ENCODE measurements at places on chromosomes 13 and 19.
A peak's percentile ranks its signal among the peaks of the same experiment; 100 is the strongest.

- H3K27me3 ChIP-seq: no peaks in the 10 kb centered on the region
- no peak overlapping the region for H3K27ac ChIP-seq
- no peak overlapping the region for H3K4me3 ChIP-seq
- no peaks in the 10 kb centered on the region for H3K36me3 ChIP-seq
- no peak for DNase-seq
Measured at GRCh38 chr13:111623208-111623607, 302.8 kb downstream of the TEX29 start.

- no peak overlapping the region for H3K27ac ChIP-seq
- H3K4me3 ChIP-seq: no peak overlapping the region
- no peaks in the 10 kb centered on the region for H3K27me3 ChIP-seq
- DNase-seq: no peak
Measured at GRCh38 chr13:77530875-77531274, 4.6 kb upstream of the SCEL start.

DNA sequence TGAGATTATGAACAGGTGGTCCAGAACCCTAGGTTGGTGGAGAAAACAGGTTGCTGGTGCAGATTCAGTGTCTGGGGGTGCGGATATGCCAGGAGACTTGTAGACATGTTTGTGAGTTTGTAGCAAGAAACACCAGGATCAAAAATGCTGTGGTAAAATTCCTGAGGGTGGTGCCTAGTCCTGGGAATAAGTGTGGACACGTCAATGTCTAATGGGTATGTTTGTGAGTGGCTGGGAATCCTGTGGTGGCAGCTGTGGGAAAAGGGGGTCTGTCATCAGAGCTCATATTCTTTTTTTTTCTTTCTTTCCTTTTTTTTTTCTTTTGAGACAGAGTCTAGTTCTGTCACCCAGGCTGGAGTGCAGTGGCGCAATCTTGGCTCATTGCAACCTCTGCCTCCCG is 7.2 kb downstream of the ZNF708 start:
- H3K36me3 ChIP-seq: peaks cover 3% of the 10 kb centered on the region
- no peak overlapping the region for H3K27ac ChIP-seq
- no peak for DNase-seq
- no peaks in the 10 kb centered on the region for H3K27me3 ChIP-seq
- no peaks in the 10 kb centered on the region for H3K4me1 ChIP-seq

DNA sequence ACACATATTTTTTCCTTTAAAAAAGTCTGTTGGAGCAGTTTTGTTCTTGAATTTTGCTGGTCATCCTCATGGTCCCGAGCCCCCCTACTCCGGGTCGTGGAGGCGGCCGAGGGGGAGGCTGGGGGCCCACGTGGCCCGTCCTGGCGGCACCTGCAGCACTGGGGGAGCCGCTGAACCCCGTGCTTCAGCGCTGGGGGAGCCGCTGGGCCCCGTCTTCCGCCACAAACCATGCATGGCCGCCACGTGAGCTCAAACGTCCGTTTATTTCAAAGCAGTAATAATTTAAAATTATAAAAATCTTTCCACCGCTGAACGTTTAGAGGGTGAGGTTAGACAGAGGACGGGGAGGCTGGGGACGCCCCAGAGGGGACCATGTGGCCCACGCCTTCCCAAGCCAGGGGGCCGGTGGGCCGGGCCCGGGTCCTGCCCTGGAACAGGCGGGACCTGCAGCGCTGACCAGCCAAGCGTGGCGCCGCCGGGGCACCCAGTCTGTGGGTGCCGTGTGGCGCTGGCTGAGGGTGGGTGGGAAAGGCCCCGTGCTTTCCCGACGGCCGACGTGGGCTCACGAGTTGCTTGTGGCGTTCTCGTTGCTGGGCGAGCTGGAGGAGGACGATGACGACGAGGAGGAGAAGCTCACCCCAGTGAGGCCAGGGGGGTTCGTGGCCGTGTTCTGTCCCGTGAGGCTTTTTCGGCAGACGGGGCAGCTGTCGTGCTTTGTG is 8.0 kb downstream of the FGF22 start:
- no peak overlapping the region for H3K27ac ChIP-seq
- H3K36me3 ChIP-seq: peaks cover 64% of the 10 kb centered on the region
- no peaks in the 10 kb centered on the region for H3K27me3 ChIP-seq
- no peak for DNase-seq
- no peak overlapping the region for H3K4me3 ChIP-seq

GRCh38 chr19:33809960-33810359 is 13.3 kb downstream of the KCTD15 start:
- no peaks in the 10 kb centered on the region for H3K36me3 ChIP-seq
- no peak overlapping the region for H3K4me3 ChIP-seq
- H3K4me1 ChIP-seq: peaks cover 12% of the 10 kb centered on the region
- H3K27me3 ChIP-seq: no peaks in the 10 kb centered on the region
- no peak overlapping the region for H3K27ac ChIP-seq

GRCh38 chr19:33797802-33798671 is 1.4 kb downstream of the KCTD15 start:
- H3K4me1 ChIP-seq: peaks cover 14% of the 10 kb centered on the region
- DNase-seq: peak; percentile 10
- no peaks in the 10 kb centered on the region for H3K27me3 ChIP-seq
- H3K4me3 ChIP-seq: peak overlapping the region; percentile 70

DNA sequence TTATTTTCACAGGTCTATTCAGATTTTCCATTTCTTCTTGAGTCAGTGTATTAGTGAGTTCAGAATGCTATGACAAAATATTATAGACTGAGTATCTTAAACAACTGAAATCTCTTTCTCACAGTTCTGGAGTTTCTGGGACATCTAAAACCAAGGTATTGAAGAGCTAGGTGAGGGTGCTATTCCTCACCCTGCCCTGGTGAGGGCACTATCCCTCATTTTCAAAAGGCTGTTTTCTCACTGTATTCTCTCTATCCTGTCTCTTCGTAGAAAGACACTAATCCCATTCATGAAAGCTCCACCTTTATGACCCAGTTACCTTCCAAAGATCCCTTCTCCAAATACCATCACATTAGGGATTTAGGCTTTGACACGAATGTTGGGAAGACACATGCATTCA is 1617.1 kb downstream of the PCDH9 start:
- no peak for DNase-seq
- H3K4me1 ChIP-seq: no peaks in the 10 kb centered on the region
- no peak overlapping the region for H3K27ac ChIP-seq
- no peaks in the 10 kb centered on the region for H3K27me3 ChIP-seq
- H3K36me3 ChIP-seq: no peaks in the 10 kb centered on the region

GRCh38 chr13:84130495-84131114 is 248.3 kb upstream of the SLITRK1 start:
- no peaks in the 10 kb centered on the region for H3K27me3 ChIP-seq
- H3K4me1 ChIP-seq: no peaks in the 10 kb centered on the region
- no peaks in the 10 kb centered on the region for H3K36me3 ChIP-seq
- DNase-seq: no peak
- no peak overlapping the region for H3K27ac ChIP-seq

- no peak overlapping the region for H3K27ac ChIP-seq
- no peak overlapping the region for H3K4me3 ChIP-seq
- peaks cover 92% of the 10 kb centered on the region for H3K27me3 ChIP-seq
- peaks cover 28% of the 10 kb centered on the region for H3K4me1 ChIP-seq
- no peak for DNase-seq
Measured at GRCh38 chr13:99978799-99979452, 2.7 kb upstream of the ZIC2 start.

DNA sequence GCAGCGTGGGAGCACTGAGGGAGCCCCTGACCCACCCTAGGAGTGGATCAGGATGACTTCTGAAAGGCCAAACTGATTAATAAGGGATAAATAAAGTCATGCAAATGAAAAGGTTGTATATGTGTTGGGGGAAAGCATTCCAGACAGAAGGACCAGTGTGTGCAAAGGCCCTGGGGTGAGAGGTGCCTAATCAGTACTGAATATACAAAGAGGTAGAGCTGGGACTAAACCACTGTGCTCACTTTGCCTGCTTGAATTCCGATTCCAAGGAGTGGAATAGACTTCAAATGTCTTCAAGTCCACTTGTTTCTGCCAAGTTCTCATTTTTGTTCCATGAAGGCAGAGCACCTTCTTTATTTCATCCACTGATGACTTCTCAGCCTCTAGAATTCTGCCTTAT is 32.6 kb upstream of the ADGRE1 start:
- no peak for DNase-seq
- H3K4me1 ChIP-seq: no peaks in the 10 kb centered on the region
- H3K4me3 ChIP-seq: no peak overlapping the region
- peaks cover 61% of the 10 kb centered on the region for H3K36me3 ChIP-seq
- H3K27me3 ChIP-seq: no peaks in the 10 kb centered on the region

GRCh38 chr13:58949646-58950045 is 1214.1 kb downstream of the DIAPH3 start:
- DNase-seq: no peak
- H3K36me3 ChIP-seq: no peaks in the 10 kb centered on the region
- H3K27me3 ChIP-seq: no peaks in the 10 kb centered on the region
- H3K4me3 ChIP-seq: no peak overlapping the region
- no peaks in the 10 kb centered on the region for H3K4me1 ChIP-seq

GRCh38 chr13:40494513-40494912 is 171.9 kb downstream of the FOXO1 start:
- DNase-seq: no peak
- H3K36me3 ChIP-seq: no peaks in the 10 kb centered on the region
- H3K4me1 ChIP-seq: peaks cover 44% of the 10 kb centered on the region
- peak overlapping the region; percentile 5 for H3K4me3 ChIP-seq
- peak overlapping the region; percentile 34 for H3K27ac ChIP-seq

- DNase-seq: no peak
- H3K4me3 ChIP-seq: no peak overlapping the region
- H3K27ac ChIP-seq: no peak overlapping the region
- no peaks in the 10 kb centered on the region for H3K4me1 ChIP-seq
Measured at GRCh38 chr13:39418424-39418823, 184.6 kb downstream of the LHFPL6 start.

DNA sequence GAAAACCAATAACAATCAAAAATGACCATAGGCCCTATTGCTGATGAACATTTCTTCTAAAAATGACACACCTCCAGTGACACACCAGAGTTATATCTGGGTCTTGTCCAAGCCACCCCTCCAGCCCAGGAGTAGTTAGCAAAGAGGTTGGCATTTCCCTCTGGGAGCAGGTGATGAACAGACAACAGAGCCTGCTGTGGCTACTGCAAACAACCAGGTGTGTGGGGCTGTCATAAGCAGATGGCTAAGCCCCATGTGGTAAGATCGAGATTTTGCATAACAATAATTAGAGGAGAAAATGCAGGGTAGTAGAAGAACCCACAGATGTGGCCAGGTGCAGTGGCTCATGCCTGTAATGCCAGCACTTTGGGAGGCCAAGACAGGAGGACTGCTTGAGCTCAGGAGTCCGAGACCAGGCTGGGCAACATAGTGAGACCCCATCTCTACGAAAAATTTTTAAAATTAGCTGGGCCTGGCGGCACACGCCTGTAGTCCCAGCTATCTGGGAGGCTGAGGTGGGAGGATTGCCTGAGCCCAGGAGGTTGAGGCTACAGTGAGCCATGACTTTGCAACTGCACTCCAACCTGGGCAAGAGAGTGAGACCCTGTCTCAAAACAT is 5.0 kb downstream of the XRCC1 start:
- H3K4me3 ChIP-seq: no peak overlapping the region
- H3K4me1 ChIP-seq: peaks cover 9% of the 10 kb centered on the region
- H3K27me3 ChIP-seq: no peaks in the 10 kb centered on the region
- H3K36me3 ChIP-seq: no peaks in the 10 kb centered on the region
- no peak overlapping the region for H3K27ac ChIP-seq

- H3K27ac ChIP-seq: no peak overlapping the region
- H3K4me3 ChIP-seq: no peak overlapping the region
Measured at GRCh38 chr13:45733361-45733760, 31.2 kb downstream of the CBY2 start.

GRCh38 chr19:32232449-32232848 is 113.0 kb upstream of the ZNF507 start:
- DNase-seq: no peak
- no peaks in the 10 kb centered on the region for H3K27me3 ChIP-seq
- H3K36me3 ChIP-seq: no peaks in the 10 kb centered on the region
- no peak overlapping the region for H3K4me3 ChIP-seq

DNA sequence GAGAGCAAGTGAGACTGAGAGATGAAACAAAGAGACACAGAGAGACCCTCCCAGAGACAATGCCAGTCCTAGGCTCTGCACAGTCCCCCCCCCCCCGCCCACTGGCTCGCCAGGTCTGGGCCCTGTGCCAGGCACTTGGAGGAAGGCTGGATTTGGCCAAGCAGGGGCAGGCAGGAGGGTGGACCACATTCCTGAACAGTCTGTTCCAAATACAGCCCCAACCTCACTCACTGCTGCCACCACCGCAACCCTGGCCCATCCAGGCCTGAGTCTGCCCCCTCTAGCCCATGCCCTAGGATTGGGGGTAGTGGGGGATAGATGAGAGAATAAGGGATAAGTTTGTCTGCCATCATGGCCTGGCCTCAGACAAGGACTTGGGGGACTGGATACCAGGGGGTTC is 19.0 kb downstream of the CYP2F1 start:
- no peak overlapping the region for H3K27ac ChIP-seq
- peaks cover 4% of the 10 kb centered on the region for H3K4me1 ChIP-seq
- no peak overlapping the region for H3K4me3 ChIP-seq
- no peak for DNase-seq
- no peaks in the 10 kb centered on the region for H3K27me3 ChIP-seq

- no peaks in the 10 kb centered on the region for H3K36me3 ChIP-seq
- no peaks in the 10 kb centered on the region for H3K27me3 ChIP-seq
- H3K27ac ChIP-seq: no peak overlapping the region
- no peak for DNase-seq
- no peak overlapping the region for H3K4me3 ChIP-seq
Measured at GRCh38 chr13:58187881-58188280, 556.3 kb downstream of the PCDH17 start.

GRCh38 chr19:535017-535835 is 3.7 kb downstream of the CDC34 start:
- peaks cover 16% of the 10 kb centered on the region for H3K4me1 ChIP-seq
- DNase-seq: no peak
- peaks cover 40% of the 10 kb centered on the region for H3K36me3 ChIP-seq
- H3K27me3 ChIP-seq: no peaks in the 10 kb centered on the region
- H3K4me3 ChIP-seq: no peak overlapping the region
- H3K27ac ChIP-seq: no peak overlapping the region

- DNase-seq: no peak
- H3K27ac ChIP-seq: no peak overlapping the region
- no peaks in the 10 kb centered on the region for H3K36me3 ChIP-seq
- H3K4me3 ChIP-seq: no peak overlapping the region
- H3K27me3 ChIP-seq: no peaks in the 10 kb centered on the region
Measured at GRCh38 chr13:111640006-111640405, 319.6 kb downstream of the TEX29 start.

DNA sequence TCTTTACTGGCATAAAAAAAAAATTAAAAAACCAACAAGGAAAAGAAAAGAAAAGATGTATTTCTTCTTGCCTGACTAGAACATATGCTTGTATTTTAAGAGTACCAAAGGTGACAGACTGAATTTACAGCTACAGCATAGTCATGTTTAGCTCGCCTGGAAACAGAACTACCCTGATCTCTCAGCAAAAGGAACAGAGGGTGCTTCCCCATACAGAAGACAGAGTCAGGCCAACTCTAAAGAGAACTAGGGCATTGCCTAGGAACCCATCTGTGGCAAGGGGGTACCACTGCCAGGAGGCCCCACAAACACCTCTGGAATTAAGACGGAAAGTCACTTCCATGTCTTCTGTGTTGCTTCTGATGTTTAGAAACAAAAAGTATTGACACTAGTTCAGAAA is 252.1 kb upstream of the STARD13 start:
- no peak for DNase-seq
- H3K27me3 ChIP-seq: no peaks in the 10 kb centered on the region
- H3K27ac ChIP-seq: no peak overlapping the region
- H3K36me3 ChIP-seq: no peaks in the 10 kb centered on the region
